ENCODE measurements at places on chromosomes 13 and 19.

GRCh38 chr19:2385053-2385721 lies 25.1 kb downstream of the TMPRSS9 start:
- DNase-seq, result peak; percentile 89

DNA sequence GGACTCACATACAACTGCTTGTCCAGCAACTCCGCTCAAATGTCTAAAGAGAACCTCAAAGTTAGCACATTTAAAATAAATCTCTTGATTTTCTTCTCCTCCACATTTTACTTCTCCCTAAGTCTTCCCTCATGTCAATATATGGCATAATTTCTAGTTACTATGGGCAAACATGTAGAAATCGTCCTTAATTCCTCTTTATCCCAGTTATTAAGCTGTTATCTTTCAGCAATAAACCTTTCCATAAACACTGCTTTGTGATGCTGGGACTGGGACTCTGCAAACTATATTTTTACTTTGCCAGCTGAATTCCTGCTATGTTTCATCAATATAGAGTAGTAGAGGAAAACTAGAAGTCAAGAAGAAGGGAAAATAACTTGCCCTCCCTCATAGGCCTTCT lies 99.7 kb downstream of the KCNRG start:
- no peak for DNase-seq

- peak; percentile 89 for DNase-seq
Measured at GRCh38 chr19:13207846-13208671, 57.8 kb downstream of the IER2 start.

- peak; percentile 81 for DNase-seq
Measured at GRCh38 chr19:2491130-2491801, 15.3 kb downstream of the GADD45B start.

DNA sequence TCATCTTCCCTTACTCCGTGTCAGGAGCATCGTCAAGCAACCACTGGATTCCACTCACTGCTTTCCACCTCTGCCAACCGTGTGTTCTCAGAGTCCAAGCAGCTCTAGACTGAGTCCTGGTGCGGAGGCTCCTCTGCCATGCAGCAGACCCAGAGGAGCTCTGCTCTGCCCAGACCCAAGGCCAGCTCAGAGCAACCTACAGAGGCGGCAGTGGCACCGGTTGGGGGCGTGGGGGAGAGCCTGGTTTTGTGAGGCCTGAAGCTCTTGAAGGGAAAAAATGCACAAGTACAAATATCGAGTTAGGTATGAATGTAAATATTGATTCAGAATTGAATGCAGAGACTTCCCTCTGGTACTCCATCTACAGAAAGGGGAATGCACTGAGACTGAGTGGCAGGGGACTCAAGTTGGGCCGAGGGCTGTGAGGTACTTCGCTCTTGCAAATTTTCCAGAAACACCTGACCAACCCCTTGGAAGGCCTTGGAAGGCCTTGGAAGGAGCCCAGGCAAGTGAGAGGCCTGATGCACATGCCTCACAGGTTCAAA lies 46.7 kb downstream of the GJA3 start:
- no peak for DNase-seq

DNA sequence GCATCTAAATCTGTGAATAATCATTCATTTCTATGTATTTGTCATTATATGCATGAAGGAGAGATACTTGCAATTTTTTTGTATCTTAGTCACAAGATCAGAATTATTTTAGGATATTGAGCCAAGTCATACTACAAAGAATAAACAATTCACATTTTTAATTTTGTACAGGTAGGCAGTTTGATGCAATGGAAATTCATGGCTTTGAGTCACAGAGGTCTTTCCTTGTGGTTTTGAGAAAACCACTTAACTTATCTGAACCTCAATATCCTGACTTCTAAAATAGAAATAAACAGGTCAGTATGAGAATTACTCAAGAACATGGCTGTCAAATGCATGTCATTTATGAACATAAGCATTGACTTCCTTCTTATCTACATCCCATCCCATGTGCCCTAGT lies 221.4 kb upstream of the SLC10A2 start:
- DNase-seq, result no peak

- DNase-seq, result no peak
Measured at GRCh38 chr19:46451352-46451751, 20.0 kb downstream of the PNMA8A start.

DNA sequence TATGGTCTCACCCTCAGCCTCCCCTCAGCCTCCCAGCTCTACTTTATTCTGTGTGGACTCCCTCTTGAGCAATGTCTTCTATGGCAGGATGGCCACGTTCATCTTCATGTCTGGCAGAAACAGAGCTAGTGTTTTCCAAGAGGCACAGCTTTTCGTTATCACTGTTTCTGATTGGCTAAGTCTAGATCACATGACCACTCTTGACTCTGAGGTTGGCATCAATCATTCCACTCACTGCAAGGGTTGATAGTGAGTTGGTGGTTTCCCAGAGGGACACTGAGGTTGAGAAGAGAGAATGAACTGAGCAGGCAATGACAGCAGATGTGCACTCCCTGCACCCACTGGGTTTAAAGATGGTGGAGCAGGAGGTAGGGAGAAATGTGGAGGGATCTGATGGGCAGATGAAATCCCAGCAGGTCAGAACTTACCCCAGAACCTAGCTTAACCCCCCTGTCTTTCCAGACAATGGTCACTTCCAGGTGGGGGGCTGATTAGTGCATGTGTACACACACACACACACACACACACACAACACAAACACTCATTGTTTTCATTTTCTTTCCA lies 26.3 kb upstream of the UQCRFS1 start:
- DNase-seq, result no peak

- DNase-seq, result no peak
Measured at GRCh38 chr19:10737722-10738121, 19.8 kb downstream of the DNM2 start.

DNA sequence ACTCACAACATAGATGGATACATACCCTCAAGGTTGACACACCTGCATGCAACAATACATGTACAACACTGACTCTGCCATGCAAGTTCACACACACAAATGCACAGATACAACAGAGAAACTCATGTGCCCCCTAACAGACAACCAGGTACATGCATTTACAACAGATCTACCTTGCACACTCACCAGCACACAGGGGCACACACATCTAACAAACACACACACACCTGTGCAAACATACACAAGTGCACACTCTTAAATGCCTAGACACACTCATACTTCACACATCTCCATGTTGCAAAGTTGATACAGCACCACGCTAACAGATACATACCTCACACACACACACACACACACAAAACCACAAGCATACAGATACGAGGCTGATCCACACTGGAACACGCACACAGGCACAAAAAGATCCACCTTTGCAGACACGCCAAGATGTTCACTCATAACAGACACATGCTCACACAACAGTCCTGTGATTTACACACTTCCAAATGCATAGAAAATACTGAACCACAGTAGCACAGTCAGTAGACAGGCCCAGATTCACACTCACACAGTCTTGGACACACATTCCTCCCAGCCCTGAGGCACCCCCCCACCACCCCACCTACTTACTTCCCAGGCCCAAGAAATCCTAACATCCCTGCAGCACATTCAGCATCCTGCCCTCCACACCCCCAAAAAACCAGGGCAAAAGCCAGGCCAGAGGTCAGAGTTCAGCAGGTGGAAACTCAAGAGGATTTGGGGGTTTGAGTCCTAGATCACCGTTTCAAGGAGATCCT lies 1.4 kb downstream of the LRFN1 start:
- DNase-seq, result no peak

- no peak for DNase-seq
Measured at GRCh38 chr19:31096935-31097545, 252.2 kb downstream of the TSHZ3 start.

- DNase-seq, result no peak
Measured at GRCh38 chr13:91368676-91369440, 21.4 kb downstream of the MIR17HG start.

- no peak for DNase-seq
Measured at GRCh38 chr13:36822785-36823184, 3.8 kb downstream of the RFXAP start.

GRCh38 chr19:32053861-32054260 lies 291.5 kb upstream of the ZNF507 start:
- no peak for DNase-seq

DNA sequence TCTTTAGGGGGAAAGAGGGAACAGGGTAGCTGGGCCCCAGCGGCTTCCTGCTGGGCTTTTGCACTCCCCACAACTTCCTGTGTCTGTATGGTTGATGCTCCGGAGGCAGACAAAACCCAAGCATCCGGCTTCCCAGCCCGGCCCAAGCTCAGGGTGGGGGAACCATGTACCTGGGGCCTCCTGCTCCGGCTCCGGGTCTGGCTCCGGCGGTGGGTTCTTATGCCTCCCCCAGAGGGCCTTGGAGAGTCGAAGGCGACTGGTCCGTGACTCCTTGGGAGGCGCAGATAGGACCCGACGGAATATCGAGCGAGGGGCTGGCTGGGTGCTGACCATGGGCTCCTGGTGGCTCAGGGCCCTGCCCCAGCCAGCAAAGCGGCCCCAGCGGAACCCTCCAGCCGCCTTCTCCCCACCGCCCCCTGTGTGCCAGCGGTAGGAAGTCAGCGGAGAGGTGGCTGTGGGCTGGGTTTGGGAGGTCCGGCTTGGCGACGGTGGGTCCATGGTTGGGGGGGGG lies 428 bp downstream of the RASAL3 start:
- DNase-seq, result no peak

DNA sequence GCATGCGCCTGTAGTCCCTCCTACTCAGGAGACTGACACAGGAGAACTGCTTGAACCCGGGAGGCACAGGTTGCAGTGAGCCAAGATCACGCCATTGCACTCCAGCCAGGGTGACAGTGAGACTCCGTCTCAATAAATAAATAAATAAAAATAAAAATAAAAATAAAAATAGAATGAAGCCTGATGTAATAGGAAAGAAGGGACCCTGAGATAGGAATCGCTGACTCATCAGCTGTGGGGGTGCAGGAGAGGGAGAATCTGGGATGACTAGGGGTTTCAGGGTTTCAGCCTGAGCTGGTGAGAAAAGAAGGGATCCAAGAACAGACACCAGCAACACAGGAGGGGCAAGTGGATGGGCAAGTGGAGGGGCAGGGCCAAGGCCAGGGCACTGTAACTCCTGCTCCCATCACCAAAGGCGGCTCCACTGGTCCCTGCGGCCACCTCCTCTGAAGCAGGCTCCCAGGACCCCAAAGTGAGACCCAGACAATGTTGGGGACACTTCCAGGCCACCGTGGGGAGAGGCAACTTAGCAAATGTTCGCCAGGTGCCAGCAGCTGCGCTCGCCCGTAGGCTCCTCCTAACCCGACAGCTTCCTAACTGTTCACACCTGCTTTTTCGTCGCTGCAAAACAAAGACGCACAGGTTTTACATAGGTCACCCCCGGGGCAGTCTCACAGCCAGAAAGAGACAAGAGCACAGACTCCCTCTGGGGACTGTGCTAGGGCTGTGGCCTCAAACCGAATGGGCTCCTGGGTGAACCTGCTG lies 1.2 kb downstream of the HAUS8 start:
- DNase-seq, result no peak

GRCh38 chr19:33684538-33685232 lies 62.9 kb downstream of the CHST8 start:
- DNase-seq, result no peak

DNA sequence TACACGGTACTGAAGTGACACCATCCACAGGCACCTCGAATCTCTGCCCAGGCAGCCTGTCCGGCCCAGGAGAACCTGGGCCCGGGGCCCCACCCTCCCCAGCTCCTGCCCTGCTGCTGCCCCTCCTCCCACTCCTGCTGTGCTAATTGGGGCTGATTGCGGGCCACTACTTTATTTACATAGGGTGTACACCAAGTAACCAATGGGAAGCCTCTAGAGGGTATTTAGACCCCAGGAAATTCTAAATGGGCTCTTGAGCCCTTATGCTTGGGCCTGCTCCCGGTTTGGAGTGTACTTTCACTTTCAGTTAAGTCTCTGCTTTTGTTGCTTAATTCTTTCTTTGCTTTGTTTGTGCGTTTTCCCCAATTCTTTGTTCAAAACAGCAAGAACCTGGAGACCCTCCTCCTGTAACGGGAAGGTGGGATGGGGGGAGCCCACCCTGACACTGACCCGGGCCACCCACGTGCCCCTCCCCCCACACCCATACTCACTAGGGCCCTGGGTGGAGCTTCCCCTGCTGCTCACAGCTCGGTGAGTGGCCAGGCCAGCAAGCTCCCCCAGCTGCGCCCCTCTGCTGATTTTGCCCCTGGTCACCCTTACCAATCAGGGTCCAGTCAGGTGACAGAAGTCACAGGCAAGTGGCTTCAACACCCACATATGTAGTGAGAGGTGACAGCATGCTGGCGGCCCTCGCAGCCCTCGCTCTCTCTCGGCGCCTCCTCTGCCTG lies 9.4 kb downstream of the SCGB2B2 start:
- peak; percentile 59 for DNase-seq

GRCh38 chr13:60690604-60691003 lies 293.6 kb downstream of the TDRD3 start:
- DNase-seq, result no peak

GRCh38 chr13:74259641-74260040 lies 125.4 kb upstream of the KLF12 start:
- DNase-seq, result no peak

- DNase-seq, result no peak
Measured at GRCh38 chr13:47036294-47037008, 139.6 kb upstream of the HTR2A start.

- no peak for DNase-seq
Measured at GRCh38 chr13:112042496-112042895, 24.5 kb upstream of the SOX1 start.

DNA sequence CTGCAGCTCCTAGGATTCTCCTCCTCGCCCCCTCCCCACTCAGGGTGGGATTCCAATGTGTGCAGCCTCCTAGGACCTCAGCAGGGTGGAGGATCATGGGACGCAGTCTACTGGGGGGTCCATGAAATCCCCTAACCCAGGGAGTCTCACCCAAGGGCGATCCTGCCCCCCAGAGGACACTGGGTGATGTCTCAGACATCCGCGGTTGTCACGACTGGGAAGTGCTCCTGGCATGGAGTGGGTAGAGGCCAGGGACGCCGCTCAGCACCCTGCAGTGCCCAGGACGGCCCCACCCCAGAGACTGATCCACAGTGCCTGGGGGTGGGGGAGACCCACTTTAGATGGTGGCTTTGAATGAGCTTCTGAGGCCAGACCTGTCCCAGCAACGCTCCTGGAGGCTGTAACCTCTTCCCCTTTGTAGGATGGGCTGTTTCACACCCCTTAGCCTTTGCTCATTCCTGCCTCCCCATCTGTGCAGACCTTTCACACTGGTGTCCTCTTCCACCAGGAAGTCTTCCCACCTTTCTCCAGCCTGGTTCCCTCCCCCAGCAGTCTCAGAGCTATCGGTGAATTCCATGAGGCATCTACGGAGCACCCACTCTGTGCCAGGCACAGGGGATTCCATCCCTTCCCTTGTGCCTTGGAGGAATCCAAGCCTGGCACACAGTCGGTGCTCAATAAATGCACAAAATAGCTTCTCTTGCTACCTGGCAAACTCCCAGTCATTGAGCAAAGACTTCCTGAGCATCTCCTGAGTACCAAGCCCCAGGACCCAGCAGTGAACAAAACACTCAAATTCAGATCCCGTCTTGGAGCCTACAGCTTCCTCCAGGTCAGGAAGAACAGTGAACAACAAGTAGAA lies 10.5 kb downstream of the SMIM24 start:
- DNase-seq, result no peak

- no peak for DNase-seq
Measured at GRCh38 chr19:38031423-38031770, 124.4 kb downstream of the SIPA1L3 start.

Measured in GM03348 (cell line).